ENCODE measurements at places on chromosomes 7 and 10.
A peak's percentile ranks its signal among the peaks of the same experiment; 100 is the strongest.

GRCh38 chr10:70584909-70585544, 17.5 kb downstream of the PRF1 start:
- no peak for DNase-seq

DNA sequence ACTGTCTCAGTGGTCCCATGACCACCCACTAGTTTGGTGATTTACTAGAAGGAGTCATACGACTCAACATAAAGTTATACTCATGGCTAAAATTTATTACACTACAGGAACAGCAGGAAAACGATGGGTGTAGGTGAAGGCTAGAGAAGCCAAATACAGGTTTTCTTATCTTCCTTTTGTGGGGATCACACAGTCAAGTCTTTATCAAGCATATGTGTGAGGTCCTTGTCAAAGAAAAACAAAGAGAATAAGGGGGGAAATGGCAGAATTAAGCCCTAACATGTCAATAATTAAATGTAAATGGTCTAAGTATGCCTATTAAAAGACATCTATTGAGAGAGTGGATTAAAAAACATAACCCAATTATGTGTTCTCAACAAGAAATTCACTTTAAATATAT, 47.8 kb upstream of the UBN2 start:
- no peak for DNase-seq

DNA sequence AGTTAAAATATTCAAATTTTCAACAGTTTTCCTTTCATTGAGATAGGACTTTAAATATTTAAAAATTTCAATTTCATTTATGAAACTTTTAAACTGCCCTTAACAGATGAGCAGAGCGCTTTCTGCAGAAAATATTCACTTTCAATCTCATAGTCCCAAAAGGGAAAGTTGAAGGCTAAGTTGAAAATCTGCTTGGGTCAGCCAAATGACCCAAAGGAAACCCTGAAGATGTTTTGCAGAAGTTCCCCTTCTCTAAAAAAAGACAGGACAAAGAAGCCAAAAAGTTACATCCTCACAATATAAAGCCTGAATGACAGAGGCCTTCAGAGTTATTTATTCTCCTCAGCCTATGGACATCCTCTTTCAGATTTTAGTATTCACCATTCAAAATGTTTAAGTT, 17.6 kb upstream of the SCIN start:
- DNase-seq = no peak

GRCh38 chr10:63157845-63158624, 24.9 kb downstream of the NRBF2 start:
- peak; percentile 64 for DNase-seq

- no peak for DNase-seq
Observed at GRCh38 chr7:15602236-15602635, 40.4 kb upstream of the AGMO start.

DNA sequence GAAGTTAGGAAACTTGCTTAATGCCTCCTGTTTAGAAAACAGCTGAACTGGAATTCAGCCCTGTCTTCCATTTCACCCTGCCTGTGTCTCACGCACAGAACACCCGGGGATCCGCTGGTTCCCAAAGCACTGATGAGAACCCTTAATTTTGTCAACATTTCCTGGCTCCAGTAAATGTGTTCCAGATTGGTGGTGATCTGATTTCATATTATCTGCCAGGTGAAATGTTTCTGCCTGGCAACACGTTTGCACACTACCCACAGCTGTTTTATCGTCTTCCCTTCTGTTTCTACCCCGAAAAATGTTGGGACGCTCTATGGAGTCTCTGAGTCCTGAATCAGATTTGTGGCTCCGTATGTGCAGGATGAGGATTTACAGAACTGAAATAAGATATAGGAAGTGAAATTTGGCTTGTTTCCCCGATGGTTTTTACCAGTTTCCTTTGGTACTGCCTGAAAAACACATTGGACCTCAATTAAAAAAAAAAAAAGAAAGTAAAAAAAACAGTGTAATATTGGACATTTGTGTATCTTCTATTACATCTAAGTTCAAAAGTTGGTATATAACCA, 29.0 kb downstream of the MRC1 start:
- no peak for DNase-seq

DNA sequence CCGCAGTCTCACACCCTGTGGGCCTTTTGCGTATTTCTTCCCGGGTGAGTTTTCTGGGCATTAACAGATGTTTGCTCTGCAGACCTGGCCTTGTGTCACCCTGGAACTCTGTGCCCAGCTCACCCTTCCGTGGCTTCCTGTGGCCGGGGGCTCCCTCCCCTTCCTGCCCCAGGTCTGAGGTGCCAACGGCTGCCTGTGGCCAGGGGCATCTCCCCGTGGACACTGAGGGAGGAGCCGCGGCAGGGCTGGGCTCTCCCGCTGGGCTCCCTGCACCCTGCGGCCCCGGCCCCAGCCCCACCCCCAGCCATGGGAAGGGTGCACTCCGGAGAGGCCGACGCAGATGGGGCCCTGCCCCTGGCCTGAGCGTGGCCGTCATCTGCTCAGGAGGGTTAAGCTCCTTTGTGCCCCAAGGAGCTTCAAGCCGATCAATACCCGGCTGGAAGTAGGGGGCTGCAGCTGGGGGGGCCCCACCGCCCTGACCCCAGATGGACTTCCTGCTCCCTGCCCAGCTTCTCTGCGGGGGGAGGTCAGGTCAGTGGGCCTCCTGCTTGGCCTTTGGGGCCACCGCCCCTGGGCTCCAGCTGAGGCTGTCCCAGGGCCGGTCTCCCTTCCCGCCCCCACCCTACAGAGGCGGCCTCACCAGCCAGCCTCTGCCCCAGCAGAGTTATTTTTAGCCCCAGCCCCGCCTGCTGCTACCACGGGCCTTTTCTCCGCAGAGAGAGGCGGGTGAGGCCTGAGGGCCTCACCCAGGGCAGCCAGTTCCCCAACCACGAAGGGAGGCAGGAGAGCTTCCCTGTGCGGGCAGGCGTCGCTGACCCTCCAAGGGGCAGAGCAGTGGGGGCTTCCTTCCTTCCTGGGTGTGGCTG, 24.2 kb downstream of the PWWP2B start:
- DNase-seq = peak; percentile 74

DNA sequence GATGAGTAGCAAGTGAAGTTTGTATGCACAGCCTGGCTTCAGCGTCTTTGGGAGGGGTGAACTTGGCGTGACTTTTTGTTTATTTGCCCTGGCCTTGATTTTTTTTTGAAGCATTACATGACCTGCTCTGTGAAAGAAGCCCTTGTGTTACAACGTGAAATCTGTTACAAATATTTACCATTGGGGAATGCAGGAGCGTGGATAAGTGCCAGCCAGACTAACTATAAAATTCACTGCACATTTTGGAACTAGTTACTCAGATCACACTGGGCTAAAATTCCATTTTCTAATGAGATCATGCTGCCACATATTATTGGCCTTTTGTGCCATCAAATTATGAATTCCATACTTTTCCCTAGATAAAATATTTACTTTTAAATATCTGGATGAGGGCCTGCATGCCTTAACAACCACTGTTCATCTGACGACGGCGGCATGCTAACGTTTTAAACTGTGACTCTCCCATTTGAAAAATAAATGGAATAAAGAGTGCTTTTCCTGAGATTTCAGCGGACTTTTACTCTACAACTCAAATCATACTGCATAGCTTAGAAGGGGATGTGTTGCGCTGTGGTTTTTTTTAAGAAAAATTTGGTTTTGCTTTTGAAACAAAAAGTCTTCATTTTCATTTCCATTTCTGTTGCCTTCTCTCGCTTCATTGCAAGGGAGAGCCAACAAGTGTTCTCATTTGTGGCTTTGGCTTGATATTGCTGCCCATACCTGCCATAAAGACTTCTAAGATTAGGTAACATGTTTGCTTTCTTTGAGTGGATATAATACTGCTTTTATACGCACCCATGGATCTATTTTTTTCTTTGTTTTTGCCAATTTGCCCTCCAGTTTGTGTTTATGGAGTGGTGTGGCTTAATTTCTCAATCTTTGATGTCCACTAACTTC, 352.2 kb downstream of the TFEC start:
- no peak for DNase-seq

DNA sequence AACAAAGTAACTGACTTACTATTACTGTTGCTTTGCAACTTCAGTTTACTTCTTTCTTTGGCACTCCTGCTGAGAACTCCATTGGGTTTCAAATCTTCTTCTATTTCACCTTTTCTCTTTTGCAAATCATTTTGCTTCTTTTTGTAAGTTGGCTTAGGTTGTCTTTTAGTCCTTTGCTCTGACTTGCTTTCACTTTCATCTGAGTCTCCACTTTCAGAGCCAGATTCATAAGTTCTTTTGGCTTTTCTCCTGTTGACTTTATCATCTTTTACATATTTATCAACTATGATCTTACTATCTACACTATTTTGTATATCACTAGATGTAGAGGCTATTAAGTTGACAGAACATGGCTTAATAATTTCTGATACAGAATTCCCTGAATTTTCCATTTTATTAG, 73.4 kb downstream of the NRBF2 start:
- no peak for DNase-seq

- no peak for DNase-seq
Observed at GRCh38 chr10:122657729-122658128, 41.9 kb downstream of the C10orf120 start.

DNA sequence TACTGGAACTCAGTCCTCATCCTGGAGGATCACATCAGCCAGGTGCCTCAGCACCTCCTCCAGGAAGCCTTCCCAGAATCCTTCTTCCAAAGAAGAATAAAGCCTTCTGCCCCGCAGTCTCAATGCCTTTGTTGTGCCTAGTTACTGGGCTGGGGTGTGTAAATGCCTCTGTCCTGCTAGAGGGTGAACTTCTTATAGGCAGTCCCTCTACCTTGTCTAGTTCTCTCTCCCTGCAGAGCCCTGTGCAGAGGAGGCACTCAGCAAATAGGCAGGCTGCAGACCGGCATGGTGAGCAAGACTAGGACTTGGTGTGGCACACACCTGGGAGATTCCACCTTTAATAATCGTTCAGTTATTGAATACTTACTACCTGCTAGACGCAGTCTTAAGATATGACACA, 104.7 kb upstream of the PCBD1 start:
- no peak for DNase-seq

GRCh38 chr10:88104223-88104622, 240.8 kb downstream of the PTEN start:
- no peak for DNase-seq

DNA sequence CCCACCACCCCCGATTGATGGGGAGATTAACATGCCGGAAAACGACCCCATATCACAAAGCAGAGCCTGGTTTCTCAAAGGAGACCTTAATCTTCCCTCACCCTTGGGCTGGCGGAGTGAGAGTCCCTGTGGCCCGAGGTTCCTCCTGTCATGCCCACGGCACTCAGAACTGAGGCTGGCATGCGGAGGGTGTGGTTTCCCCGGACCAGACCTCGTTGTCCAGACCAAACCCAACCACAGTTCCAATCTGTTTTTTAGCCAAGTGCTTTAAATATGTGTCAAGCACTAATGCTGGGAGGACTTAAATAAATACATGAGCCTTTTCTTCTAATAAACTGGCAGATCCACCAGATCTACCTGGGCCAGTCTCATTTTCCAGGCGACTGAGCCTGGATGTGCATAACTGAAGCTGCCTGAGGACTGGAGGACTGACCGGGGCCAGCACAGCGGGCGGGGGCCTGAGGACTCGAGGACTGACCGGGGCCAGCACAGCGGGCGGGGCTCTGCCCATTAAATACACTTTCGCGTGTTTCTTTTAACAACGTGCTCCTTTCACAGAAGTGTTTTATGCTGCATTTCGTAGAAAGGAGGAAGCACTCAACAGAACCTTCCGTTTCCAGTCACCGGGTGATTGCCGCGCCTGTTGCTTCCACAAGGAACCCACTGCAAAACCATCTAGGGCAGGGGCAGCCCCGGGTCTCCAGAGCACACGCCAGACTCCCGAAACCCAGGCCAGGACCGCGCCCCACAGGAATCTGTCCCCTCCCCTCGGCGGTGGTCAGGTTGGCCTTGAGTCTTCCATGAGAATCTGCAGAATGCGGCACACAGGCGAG, 334.6 kb downstream of the PTPRN2 start:
- no peak for DNase-seq

DNA sequence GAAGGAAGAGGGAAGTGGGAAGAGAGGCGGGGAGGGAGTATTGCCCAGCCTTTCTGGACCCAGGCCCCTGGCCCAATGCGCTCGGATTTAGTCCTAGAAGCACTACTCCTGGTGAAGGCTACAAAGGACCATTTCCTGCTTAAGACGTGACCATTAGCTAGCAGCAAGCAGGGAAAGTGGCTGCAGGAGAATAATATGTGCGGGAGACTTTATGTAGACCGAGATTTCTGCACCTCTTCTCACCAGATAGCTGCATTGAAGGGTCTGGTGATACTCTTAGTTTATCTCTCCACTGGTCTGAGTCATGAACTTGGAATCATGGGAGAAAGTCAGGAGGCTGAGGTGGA, 3.1 kb downstream of the VAX1 start:
- DNase-seq = no peak

DNA sequence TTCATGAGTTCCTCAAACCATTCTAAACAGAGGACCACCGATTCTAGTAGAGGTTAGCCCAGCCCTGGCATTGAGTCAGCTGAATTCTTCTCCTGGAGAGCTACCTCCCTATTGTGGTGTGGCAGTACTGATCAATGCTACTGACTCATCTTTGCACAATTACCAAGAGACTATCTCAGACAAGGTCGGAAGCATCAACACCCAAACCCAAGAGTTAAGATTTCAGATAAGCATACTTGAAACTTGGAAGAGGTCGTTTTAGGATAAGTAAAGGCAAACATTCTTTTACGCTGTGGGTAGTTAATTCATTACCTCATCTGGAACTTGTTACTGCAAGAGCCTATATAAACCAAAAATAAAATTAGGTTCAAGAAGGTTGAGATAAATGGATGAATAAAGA, 154.6 kb upstream of the NRBF2 start:
- no peak for DNase-seq

DNA sequence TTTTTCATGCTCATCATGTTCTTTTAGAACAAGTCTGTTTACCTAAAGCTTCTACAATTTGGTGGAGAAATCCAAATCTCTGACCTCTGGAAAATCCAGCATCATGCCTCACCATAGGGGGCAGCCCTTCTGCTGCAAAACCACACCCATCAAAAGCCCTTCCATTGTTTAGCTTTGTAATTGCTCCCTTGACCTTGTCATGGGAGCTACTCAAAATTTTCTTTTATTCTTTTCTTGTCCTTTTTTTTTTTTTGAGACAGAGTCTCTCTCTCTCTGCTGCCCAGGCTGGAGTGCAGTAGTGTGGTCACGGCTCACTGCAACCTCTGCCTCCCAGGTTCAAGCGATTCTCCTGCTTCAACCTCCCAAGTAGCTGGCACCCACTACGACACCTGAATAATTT, 234.4 kb downstream of the NEBL start:
- no peak for DNase-seq

- DNase-seq = no peak
Observed at GRCh38 chr10:111221682-111222480, 145.1 kb downstream of the ADRA2A start.

GRCh38 chr10:99711129-99711719, 20.7 kb downstream of the COX15 start:
- peak; percentile 50 for DNase-seq
